ENCODE measurements at places on chromosomes 16 and 17.

DNA sequence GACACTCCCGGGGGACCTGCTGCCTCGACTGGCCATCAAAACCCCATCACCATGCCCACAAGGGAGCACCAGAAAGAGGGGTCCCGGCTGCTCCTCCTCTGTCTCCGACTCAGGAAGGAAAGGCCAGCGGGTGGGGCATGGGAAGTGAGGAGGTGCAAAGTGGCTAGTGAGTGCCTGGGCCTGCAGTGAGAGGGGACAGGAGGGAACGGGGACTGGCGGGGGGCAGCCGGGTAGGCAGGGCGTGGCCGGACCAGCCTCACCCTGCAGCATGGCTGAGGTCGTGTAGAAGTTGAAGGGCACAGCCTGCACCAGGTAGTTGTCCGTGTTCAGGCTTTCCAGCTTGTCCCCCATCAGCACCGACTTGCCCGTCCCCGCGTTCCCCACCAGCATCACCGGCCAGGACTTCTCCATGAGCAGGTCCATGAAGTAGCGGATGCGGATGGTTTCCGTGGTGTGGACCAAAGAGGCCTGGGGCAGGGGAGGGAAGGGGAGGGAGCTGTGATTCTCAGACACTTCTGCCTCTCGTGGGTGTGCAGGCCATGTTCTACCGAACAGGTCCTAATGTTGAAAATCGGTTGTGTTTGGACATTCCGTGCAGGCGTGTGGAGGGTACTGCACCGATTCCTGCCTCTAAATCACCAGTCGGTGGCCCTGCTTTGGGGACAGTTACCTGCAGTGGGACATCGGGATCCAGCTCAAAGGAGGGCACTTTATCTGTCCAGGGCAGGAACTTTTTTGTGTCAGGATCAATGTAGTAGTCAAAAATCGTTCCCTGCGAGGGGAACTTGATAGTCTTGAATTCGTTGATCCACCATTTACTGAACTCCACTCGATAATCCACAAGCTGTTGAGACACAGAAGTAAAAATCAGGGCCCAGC lies 91.7 kb downstream of the DNAH17 start:
- no peak for DNase-seq

DNA sequence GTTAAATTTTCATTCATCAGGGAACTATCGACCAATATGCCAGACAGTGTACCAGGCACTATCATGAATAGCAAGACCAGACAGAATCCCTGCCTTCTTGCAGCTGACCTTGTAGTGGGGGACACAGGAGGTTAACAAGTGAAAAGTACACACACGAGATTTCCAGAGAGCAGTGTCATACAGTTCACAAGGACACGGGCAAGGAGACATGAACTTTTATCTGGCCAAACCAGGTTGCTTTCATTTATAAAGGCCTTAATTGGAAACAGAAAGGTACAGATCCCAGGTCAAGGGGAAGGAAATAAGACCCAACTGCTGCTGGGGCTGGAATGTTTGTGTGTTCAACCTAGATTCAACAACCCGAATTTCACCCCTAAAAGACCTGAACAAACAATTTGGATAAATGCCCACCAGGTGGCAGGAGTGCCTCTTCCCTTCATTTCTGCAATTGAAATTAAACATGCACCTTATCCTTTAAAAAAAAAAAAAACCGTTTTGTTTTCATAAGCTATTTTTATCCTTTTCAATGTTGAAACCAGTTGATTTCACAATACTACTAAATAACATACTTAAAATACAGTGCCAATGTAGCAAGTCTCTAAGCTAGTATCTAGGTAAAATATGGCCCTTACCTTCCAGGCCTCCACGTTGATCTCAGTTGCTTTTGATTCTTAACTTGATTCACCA lies 65.9 kb downstream of the EMP2 start:
- DNase-seq: no peak

DNA sequence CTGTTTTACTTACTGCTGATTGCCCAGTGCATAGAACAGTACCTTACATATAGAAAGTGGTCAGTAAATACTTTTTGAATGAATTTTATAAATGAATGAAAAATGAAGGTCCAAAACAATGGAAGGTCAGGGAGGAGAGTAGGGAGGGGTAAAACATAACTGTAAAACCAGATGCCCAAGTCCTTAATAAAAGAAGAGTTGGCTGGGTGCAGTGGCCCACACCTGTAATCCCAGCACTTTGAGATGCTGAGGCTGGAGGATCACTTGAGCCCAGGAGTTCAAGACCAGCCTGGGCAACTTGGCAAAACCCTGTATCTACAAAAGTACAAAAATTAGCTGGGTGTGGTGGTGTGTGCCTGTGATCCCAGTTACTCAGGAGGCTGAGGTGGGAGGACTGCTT lies 108.2 kb downstream of the BRIP1 start:
- DNase-seq: no peak

GRCh38 chr17:43648916-43649315 lies 12.8 kb downstream of the MEOX1 start:
- no peak for DNase-seq

DNA sequence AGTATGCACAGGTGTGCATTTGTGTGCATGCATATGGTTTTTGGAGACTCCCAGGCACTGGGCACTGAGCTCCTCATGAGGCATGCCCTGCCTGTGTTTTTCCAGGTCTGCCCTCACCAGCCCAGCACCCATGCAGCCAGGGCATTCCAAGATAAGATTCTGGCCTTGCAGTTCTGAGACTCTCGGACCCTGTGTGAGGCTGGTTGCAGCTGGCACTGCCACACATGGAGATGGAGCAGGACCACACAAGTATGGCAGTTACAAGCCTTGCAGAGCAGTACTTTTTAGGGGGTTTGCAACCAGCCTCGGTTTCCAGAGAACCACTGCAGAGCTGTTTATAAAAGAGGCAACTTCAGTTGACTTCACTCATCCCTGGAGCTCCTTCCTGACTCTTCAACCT lies 10.2 kb downstream of the SLC6A2 start:
- DNase-seq: no peak

GRCh38 chr17:27226611-27227230 lies 67.2 kb upstream of the WSB1 start:
- no peak for DNase-seq

GRCh38 chr17:35373984-35374765 lies 754 bp upstream of the SLFN11 start:
- DNase-seq: peak; percentile 70

- no peak for DNase-seq
Measured at GRCh38 chr17:17959520-17960361, 12.5 kb downstream of the TOM1L2 start.

- DNase-seq: no peak
Measured at GRCh38 chr16:20624205-20624604, 48.0 kb upstream of the ACSM2B start.

- no peak for DNase-seq
Measured at GRCh38 chr17:19578545-19578944, 44.9 kb downstream of the SLC47A1 start.

DNA sequence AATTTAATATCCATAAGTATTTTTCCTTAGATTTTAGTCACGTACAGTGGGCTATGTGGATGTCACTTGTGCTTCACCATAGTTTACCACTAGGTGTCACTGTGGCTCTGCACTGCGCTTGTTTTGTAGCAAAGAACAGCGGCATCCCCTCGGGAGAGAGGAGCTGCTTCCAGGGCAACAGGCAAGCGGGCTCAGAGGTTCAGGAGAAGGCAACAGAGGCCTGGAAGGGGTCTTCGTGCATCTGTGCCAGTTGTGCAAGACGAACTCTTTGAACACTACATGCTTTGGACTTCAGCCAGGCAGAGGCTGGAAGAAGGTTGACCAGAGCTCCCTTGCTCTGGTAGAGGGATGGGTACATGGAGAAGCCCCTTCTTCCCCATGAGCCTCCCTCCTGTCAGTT lies 20.6 kb downstream of the CYB561 start:
- peak; percentile 80 for DNase-seq

All from left cardiac atrium (tissue), 4 donors.